Fibroblast of lung (primary cell): ENCODE measurements at places on chromosomes 2 and 18. TPM values are rescaled to one million over a fixed set of nuclear protein-coding genes. Genes with fewer than 3 reads are reported as not detected.

Gene MPP4
- 0.26 and 0.50 TPM in 2 replicates for total RNA-seq

DNA sequence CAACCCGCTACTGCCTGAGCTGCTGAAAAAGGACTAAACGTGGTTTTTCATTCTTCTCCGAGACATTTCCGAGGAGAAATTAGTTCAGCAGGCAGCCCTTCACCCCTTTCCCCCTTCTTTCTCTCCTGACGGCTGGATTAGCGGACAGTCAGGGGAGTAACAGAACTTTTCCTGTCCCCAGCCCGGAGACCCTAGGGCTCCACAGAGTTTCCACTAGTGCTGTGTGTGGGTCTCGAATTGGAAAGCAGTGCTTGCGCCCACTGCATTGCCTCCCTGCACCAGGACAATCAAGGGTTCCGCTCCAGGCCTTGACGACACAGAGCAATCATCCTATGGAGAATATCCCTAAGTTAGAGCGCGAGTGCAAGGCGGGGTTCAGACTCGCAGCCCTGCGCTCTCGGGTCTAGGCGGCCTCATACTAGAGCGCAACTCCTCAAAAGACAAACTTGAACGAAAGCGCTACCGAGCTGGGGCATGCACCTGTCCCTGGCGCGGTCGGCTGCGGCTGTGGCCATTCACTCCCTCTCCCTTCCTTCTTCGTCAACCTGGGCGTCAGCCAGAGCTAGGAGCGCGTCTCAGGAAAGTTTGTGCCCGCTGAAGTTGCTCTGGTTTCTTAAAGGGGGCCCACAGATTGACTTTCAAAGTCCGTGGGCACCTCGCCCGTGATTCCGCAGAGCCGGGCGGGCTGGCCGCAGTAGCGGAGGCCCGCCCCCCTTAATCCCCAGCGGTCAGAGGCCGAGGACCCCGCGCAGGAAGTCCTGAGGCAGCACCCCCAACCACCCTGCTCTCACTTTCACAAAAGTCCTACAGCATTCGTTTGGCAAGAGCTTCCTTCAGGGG, 801 bp downstream of the OSR1 start:
- DNase-seq: peak; percentile 20
- H3K36me3 ChIP-seq: peaks cover 10% of the 10 kb centered on the region
- peaks cover 8% of the 10 kb centered on the region for H3K4me1 ChIP-seq
- peak overlapping the region; percentile 91 for H3K4me3 ChIP-seq
- no peaks in the 10 kb centered on the region for H3K27me3 ChIP-seq
- peak overlapping the region; percentile 72 for H3K27ac ChIP-seq

DNA sequence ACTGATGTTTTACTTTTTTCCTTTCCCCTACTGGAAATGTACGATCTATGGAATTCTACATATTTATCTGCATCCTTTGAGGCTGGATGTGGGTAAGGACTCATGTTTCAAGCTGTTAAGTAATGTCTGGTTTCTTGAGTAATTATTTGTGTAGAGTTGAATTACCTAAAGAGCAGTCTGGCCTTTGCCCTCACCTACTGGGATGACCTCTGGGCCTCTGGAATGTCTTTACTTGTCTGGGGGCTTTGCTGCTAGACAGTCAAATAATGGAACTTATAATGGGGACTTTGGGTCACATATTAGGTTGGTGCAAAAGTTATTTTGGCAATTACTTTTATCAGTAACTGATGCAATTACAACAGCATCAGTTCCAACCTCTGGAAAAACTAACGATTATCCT, 244.7 kb downstream of the CCDC178 start:
- H3K36me3 ChIP-seq: no peaks in the 10 kb centered on the region
- DNase-seq: no peak
- H3K27ac ChIP-seq: no peak overlapping the region
- no peak overlapping the region for H3K4me3 ChIP-seq
- no peaks in the 10 kb centered on the region for H3K4me1 ChIP-seq

DNA sequence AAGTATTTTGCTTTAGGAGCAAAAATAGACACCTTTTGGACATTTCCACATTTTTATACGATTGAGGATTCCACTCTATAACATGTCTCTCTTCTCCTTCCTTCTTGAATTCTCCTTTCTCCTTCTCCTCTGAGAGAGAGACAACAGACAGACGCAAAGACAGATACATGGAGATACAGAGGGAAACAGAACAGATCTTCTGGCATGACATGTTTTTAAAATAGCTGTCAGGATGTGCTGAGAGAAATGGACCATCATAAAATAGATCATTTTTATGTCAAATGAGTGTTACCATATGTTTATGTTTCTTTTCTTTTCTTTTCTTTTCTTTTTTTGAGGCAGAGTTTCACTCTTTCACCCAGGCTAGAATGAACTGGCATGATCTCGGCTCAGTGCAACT, 44.4 kb upstream of the ZNF532 start:
- H3K4me1 ChIP-seq: no peaks in the 10 kb centered on the region
- no peak overlapping the region for H3K27ac ChIP-seq
- H3K4me3 ChIP-seq: no peak overlapping the region
- no peaks in the 10 kb centered on the region for H3K36me3 ChIP-seq

Gene CCDC141
- total RNA-seq: under 0.01 and 0.17 TPM in 2 replicates

Gene ADGRF3
- total RNA-seq: under 0.01 TPM in 1 of 2 replicates, not detected in the other

GRCh38 chr2:25955036-25955435, 27.3 kb downstream of the KIF3C start:
- no peak overlapping the region for H3K27ac ChIP-seq
- DNase-seq: no peak
